Amniotic stem cell (primary cell): ENCODE measurements at places on chromosomes 13 and 19.
A peak's percentile ranks its signal among the peaks of the same experiment; 100 is the strongest.

DNA sequence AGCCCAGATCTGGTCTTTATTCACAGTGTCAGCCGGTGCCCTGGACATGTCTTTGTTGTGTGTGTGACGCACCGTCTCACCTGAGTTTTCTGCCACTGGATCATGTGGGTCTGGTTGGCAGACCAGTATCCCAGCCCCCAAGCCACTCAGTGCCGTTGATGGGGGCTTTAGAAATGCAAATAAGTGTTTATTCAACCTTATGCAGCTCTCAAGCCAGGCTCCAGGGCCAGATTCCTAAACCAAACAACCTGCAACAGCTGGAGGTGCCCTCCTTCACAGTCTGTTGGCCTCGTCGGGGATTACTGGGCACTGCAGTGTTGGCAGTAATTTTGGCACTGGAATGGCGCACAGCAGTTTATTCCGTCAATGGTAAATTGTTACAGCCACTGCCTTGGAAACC lies 21.6 kb downstream of the FAM124A start:
- no peak for DNase-seq

DNA sequence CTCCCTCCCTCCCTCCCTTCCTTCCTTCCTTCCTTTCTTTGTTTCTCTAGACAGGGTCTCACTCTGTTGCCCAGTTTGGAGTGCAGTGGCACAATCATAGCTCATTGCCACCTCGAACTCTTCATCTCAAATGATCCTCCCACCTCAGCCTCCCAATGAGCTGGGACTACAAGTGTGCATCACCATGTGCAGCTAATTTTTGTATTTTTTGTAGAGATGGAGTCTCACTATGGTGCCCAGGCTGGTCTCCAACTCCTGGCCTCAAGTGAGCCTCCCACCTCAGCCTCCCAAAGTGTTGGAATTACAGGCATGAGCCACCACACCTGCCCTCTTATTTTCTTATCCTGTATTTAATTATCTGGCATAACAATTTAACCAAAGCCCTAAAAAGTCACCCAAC lies 4.4 kb downstream of the UPK1A start:
- DNase-seq, result no peak

DNA sequence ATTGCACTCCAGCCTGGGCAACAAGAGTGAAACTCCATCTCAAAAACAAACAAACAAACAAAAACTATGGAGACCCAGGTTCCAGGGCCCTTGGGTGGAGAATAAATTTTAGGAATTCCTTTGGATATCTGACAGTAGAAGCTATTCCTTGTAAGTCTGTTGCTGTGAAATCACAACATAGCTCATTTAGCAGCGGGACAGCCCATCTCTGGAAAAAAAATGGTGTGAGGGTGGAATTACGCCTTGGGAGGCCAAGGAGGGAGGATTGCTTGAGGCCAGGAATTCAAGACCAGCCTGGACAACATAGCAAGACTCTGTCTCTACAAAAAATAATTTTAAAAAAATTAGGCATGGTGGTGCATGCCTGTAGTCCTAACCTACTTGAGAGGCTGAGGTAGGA lies 15.7 kb downstream of the HMGB1 start:
- DNase-seq, result no peak

DNA sequence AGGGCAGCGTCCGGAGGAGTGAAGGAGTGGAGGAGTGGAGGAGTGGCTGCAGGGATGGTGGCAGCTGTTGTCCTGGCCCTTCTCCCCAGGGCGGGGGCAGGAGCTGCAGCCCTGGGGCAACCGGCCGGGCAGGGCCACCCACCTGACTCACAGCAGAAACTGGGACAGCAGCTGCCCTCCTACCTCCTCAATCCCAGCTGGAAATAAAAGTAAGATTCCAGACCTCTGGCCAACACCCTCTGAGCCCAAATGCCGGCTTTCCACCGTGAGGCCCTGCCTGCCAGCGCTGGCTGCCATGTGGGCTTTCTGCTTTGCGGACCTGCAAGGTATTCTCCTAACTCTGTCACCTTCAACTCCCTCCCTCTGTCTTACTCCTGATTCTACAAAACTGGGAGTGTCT lies 3.3 kb upstream of the CLPP start:
- DNase-seq, result no peak

DNA sequence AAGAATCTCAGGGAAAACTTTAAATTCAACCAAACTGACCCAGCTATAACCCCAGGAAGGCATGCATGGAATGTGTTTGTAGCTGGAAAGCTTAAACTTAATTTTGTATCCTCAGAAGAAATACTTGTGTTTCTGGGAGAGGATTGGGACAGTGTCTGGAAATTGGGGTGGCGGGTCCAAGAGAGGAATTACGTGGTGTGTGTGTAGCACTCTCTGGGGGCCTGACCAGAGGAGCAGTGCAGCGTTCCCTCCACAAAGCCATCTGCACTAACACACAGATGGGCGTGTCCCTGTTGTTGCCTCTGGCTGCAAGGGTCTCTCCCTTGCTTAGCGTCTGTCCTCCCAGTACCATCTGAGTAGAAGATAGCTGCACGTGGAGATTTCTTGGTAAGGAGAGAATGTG lies 6.4 kb downstream of the GARRE1 start:
- no peak for DNase-seq

DNA sequence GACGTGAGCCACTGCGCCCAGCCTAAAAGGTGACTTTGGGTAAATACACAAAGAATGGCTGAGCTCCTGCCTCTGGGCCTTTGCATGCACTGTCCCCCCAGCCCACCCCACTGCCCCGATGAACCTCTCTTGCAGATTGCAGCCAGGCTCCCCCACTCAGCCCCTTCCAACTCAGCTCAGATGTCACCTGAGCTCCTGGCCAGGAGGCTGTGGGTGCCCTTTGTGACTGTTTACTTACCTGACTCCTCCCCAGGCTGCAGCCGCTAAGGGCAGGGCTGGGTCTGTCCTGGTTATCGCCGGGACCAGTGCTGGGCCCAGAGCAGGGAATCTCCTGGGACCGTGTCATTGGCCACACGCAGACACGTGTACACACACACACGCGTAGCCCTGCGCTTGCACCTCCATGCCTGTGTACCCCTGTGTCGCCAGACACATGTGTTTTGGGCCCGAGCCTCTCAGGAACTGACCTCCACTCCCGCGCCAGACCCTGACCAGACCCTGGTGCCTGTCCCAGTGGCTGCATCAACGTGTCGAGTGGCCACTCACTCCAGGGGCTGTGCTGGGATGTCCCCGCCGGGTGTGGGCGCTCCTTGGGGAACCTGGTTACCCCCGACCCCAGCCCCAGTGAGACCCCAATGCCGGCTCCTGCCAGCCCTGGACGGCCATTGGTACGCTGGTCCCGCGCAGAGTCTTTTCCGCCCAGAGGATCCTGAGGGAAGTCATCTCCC lies 18.7 kb downstream of the EFNA2 start:
- DNase-seq, result no peak

DNA sequence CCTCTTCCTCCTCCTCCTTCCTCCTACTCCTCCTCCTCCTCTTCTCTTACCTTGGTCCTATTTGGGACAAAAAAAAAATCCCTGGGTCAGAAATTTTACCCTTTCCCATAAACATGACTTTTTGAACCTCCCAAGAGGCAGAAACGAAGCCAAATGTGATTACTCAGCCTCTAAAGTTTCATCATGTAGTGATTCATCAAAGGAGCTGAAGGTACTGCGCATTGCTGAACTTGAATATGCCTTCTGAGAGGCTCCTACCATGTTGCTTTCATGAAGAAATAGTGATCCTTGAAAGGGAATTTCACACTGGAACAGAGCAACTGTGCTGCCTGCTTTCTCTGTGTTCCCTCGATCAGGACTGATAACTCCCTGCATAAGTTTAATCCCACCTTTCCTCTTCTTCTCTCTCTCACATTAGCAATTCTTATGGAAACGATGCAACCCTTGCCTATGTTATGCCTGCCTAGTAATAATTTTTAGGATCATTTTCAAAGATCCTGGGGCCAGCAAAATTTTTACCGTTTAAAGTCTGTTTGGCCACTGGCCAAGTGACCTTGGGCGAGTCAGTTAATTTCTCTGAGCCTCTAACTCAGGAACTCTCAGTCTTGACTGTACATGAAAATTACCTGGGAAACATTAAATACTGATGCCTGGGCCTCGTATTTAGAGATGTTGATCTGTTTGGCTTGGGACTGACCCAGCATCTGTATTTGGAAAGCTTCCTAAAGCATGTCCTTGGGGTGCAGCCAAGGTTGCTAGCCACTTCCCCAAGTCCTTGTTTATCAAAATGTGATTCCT lies 149.5 kb downstream of the DCT start:
- DNase-seq, result peak; percentile 63

GRCh38 chr13:27991881-27992280 lies 3.4 kb upstream of the URAD start:
- no peak for DNase-seq

DNA sequence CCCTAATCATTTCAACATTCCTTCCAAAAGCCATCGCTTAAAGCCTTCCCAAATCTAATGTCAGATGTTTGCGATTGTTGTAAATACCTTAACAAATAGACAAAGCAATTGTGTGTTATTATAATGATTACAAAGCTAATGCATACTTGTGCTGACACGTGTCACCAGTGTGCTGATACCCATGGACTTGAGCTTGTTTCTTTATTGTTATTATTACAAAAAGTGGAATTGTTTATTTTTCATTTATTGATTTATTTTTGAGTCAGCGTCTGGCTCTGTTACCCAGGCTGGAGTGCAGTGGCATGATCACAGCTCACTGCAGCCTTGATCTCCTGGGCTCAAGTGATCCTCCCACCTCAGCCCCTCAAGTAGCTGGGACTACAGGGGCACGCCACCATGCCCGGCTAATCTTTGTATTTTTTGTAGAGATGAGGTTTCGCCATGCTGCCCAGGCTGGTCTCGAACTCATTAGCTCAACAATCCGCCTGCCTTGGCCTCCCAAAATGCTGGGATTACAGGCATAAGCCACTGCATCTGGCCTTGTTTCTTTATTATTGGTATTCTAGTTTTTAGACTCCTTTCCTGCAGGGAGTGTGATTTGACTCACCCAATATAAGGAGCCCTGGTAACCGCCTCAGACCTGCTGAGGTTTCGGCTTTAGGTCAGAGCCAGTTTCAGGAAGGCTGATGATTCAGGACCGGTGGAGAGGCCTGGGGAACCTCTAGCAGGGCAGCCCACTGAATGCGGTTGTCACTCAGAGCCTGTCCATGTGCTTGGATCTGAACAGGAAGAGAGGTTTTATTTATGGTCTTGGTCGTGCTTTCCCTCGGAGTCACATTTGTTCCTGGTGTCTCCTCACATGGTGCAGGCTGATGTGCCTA lies 2.1 kb upstream of the FBXO17 start:
- DNase-seq, result no peak

GRCh38 chr13:50396001-50396400 lies 380.8 kb downstream of the KCNRG start:
- no peak for DNase-seq

- no peak for DNase-seq
Observed at GRCh38 chr19:51511353-51511752, 9.8 kb upstream of the SIGLEC12 start.

DNA sequence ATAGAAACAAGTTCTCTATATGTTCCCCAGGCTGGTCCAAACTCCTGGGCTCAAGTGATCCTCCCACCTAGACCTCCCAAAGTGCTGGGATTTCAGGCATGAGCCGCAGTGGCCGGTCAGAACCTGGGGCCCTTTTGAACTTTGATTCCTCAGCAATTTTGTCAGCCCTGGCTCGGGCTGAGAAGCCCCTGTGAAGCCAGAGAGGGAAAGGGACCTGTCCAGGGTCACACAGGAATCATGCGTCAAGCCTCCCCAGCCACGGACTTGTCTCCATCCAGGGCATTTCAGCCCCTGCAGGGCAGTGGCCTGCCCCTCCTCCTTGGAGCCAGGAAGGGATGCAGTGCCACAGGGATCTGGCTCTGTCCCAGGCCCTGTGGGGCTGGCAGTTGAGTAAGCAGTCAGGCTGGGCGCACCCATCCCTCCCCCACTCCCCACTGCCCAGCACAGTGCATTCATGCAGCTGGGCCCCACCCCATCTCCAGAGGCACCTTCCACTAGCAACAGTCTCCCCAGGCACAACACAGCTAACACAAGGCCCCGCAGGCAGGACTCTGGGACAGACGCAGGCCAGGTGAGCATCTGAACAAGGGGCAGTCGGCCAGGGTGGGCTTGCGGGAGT lies at the start of gene CAPS:
CAPS (plus strand) TSS at position 516 of the 619 bp plus-strand sequence. CDS start 153 bp downstream, outside the sequence.
- no peak for DNase-seq

DNA sequence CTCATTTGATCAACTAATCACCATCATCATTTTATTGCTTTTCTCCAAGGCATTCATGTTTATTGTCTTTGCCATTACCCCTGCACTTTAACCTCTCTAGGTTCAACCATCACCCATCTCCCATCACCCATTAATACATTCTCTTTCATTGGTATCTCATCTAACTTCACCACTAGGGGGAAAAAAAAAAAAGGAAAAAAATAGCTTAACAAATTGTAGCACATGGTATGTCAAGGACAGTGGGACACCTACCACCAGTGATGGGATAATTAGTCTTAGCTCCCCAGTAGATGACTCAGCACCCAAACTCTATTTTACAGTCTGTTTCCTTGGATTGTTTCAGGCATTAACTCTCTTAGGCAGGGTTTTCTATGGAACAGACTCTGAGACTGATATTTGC lies 1770.2 kb upstream of the MIR17HG start:
- no peak for DNase-seq

DNA sequence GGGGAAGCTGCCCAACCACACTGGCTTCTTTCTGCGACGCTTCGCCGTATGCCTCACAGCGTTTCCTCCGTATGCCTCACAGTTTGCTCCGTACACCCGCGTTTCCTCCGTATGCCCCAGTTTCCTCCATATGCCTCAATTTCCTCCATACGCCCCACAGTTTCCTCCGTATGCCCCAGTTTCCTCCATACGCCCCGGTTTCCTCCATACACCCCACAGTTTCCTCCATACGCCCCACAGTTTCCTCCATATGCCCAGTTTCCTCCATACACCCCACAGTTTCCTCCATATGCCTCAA lies 22.6 kb downstream of the GAS6 start:
- DNase-seq, result no peak

DNA sequence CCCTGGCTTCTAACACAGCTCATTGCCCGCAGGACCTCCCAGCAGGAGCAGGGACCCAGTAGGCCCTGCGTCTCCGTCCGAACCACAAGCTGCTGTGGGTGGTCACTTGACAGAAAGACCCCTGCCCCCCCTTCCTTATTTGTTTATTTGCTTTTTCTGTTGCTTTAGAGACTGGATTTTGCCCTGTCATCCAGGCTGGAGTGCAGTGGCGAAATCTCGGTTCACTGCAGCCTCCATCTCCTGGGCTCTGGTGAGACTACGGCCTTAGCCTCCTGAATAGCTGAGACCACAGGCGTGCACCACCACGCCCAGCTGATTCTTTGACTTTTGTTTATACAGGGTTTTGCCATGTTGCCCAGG lies 7.6 kb upstream of the PTBP1 start:
- no peak for DNase-seq

GRCh38 chr19:1799695-1800342 lies 12.3 kb downstream of the ATP8B3 start:
- no peak for DNase-seq

- no peak for DNase-seq
Observed at GRCh38 chr19:48296963-48297734, 27.3 kb downstream of the ZNF114 start.

GRCh38 chr13:103238441-103238840 lies 172.2 kb upstream of the SLC10A2 start:
- DNase-seq, result no peak
